ENCODE measurements at places on chromosomes 5 and 9.

DNA sequence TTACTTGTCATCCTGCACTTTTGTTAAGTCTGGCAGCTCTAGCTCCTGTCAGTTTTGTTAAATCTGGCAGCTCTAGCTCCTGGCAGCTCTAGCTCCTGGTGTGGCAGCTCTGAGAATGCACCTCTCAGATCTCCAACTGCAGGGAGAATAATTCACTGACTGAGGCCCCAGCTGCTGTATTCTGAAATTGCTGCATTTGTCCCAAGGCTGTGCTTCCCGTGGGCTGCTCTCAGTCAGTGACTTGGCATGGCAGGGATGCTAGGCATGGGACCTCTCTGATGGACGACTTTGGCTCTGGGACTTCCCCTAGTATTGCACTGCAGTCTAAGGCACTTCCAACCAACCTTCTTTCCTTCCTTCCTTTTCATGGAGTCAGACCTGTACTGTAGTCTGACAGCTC lies 475.7 kb downstream of the CCDC171 start:
- DNase-seq: no peak

- no peak for DNase-seq
Measured at GRCh38 chr9:129344641-129345495, 166.8 kb upstream of the IER5L start.

- DNase-seq: no peak
Measured at GRCh38 chr5:153147891-153148623, 342.4 kb upstream of the GRIA1 start.

- DNase-seq: no peak
Measured at GRCh38 chr5:115857626-115858349, 16.1 kb downstream of the AP3S1 start.

GRCh38 chr9:32954642-32955041 lies 46.8 kb downstream of the APTX start:
- DNase-seq: no peak

GRCh38 chr5:16675806-16676205 lies 59.0 kb upstream of the RETREG1 start:
- no peak for DNase-seq

DNA sequence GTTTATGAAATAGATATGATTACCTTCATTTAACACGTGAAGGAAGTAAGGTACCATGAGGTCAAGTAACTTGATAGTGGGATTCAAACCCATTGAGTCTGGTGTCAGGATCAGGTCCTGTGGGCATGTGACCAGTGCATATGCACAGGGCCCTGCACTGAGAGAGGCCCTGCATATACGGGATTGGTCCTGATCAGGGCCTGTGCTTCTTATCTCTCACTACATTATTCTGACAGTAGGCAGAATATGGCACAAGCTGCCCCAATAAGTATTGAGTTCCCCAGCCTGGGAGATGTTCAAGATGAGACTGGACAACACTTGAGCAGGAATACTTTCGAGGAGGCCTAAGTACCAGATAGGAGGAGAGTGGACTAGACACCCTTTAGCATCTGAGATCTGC lies 44.0 kb downstream of the GALNT10 start:
- DNase-seq: no peak

Data from T-helper 9 cell (primary cell).